ENCODE measurements at places on chromosomes 13 and 19. TPM values are rescaled to one million over a fixed set of nuclear protein-coding genes. Genes with fewer than 3 reads are reported as not detected.

DNA sequence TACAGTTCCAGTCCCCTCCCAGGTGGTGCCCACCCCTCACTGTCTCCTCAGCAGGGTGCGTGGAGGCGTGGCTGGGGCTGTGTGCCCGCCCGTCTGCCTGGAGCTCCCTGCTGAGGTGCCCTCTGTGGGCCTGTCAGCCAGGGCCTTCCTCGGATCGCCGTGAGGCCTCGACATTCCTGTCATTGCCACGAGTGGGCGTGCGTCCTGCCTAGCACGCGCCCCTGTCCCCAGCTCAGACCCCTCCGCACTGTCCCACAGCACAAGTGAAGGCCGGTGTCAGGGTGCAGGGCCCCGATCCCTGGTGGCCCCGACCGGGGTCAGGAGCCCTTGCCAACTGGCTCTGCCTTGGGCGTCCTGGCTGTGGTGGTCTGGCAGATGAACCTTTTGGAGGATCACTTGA, 32.2 kb downstream of the DOT1L start:
- DNase-seq, result no peak

DNA sequence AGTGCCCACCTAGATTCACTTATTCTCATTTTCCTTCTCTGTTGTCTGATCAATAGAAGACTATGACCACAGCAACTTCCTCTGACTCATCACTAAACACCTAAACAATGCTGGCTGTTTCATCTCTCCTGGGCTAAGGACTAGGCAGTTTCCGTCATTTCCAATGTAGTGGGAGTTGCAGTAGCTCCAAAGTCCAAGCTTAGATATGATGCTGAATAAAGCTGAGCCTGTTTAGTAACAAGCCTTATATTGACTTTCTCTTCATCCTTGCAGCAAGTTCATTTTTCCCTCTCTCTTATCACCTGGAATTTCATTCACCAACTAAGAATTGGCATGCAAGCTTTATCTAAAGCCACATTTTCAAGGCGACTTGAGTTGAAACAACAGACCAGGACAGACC, 53.5 kb upstream of the PCDH9 start:
- no peak for DNase-seq

DNA sequence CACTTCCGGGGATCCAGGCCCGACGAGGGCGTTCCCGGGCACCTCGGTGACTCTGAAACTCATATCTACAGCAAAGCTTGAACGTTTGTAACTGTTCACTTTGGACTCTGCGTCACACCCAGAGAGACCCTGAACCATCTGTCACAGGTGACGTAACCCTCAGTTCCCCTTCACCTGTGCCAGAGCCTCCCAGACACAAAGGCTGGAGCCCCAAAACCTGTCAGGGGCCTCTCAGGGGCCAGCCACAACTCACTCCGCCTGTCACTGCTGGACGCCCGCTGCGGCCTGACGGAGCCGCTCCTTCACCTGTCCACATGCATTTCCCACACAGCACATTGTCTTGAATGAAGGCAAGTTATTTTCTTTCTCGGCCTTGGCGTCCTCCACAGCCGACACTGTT, 8.0 kb downstream of the RASA3 start:
- no peak for DNase-seq

- DNase-seq, result peak; percentile 9
Observed at GRCh38 chr13:78594456-78594975, 8.8 kb downstream of the POU4F1 start.

DNA sequence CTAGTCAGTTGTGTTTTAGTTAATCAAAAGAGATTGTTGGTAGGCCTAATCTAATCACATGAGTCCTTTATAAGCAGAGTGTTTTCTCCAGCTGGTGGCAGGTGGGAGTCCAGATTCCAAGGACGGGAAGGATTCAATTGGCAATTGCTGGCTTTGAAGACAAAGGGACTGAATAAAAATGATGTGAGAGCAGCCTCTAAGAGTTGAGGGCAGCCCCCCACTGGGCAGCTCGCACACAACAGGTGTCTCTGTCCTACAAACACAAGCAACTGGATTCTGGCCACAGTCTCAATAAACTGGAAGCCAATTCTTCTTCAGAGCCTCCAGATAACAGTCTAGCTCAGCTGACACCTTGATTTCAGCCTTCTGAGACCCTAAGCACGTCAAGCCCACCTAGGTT, 915.2 kb downstream of the PCDH9 start:
- no peak for DNase-seq

- no peak for DNase-seq
Observed at GRCh38 chr13:50189450-50189849, 174.2 kb downstream of the KCNRG start.

DNA sequence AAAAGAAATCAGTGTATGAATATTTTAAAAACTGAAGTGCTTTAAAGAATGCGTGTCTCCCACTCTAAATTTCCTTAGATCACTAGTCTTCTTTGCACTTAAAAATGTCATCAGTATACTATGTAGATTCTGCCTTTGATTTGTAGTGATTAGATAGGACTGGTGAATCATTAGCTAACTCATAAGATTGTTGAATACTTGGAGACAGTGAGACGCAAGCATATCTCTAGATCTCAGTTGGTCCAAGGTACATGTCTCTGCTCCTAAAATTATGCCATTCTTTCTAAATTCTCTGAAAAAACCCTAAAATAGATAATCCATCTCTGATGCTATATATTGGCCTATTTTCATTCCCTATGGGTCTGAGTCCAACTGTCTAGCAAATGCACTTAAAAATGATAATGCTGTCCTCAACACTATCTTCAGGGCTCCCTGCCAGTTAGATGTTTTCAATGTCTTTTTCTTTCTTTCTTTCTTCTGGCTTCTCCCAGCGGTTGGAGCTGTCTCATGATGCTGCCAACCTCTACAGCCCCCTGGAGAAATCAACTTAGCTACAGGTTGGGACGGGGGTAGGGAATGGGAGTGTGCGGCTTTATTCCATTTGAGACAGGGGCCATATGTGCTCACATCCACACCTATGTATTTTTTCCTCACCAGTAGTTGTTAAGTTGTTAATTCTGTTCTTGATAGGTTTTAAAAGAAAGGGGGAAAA, 301.0 kb downstream of the NDFIP2 start:
- DNase-seq, result no peak

DNA sequence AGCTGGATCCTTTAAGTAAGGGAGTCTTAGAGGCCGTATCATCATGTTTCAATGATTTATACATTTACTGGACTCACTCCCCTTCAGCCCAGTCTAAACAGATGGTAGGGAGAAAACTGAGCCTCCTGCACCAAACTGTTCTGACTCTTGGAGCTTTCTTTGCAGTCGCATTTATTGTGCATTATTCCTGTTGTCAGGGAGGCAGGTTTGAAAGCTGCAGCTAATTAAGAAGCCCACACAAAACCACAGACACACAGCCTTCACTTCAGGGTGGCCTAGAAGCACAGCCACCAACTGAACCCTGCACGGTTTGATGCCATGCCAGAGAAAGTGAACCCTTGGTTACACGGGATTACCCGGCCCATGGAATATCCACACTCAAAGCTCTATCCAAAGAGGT, 911.0 kb downstream of the UQCRFS1 start:
- DNase-seq, result no peak

DNA sequence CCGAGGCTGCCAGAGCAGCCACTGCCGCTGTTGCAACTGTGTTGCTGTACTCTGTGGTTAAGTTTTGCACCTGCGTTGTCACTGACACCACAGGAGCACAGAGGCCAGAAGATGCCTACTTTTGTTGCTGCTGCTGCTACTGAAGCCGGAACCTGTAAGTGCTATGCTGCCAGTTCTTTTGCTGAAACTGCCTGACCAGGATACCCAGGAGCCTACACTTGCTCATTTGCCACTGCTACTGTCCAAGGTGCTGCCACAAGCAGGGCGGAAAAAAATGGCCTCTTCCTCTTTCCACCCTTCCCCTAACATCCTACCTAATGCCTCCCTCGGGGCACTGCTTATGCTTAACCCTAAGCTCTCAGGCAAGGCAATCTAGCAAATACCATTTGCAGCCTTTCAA, 29.0 kb upstream of the NBEA start:
- peak; percentile 31 for DNase-seq

Gene TIMM44
- 68.8 TPM for total RNA-seq

Gene MATK
- total RNA-seq, result 2.6 TPM

Gene PTPRH
- total RNA-seq, result 3.9 TPM

Gene THSD8
- not detected for total RNA-seq

All from tongue (tissue), 3 donors.